ENCODE measurements at places on chromosomes 2 and 18. TPM values are rescaled to one million over a fixed set of nuclear protein-coding genes. Genes with fewer than 3 reads are reported as not detected.

DNA sequence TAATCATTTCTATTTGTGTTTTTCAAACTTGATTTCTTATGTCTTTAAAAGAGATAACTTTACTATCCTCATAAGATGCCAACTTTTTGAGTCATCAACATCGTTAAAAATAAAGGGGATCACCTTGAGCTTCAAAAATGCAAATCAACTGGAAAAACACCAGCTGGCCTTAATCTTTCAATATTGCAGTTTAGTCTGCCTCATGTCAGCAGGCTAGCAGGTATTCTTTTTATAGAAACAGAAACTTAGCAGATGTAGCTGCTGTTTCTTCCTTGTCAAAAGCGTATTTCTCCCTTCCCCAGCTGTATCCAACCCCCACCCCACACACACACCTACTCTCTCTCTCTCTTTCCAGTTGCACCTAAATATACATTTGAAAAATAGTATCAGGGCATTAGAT, 154.1 kb upstream of the ZNF804A start:
- no peaks in the 10 kb centered on the region for H3K36me3 ChIP-seq
- no peak overlapping the region for H3K27ac ChIP-seq
- no peak overlapping the region for H3K4me3 ChIP-seq
- H3K27me3 ChIP-seq = no peaks in the 10 kb centered on the region
- no peak for DNase-seq

DNA sequence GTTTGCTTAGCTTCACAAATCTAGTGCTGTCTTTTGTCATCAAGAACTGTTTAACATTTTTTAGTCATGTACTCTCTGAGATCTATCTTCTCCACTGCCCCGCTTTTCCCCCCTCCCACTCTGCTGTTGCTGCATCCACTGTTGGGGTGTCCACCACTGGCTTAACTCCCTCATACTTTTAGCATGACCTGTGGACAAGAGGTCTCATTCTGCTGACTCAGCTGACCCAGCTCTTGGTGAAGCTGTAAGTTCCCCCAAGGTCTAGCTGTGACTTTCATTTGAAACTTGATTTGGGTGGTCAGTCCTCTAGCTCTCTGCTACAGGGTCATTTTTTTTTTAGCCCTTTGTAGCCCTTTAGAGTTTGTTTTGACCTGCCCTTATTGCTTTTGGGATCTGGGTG, 427.2 kb downstream of the PLCL1 start:
- no peak overlapping the region for H3K27ac ChIP-seq
- no peaks in the 10 kb centered on the region for H3K4me1 ChIP-seq
- H3K36me3 ChIP-seq = no peaks in the 10 kb centered on the region
- no peak overlapping the region for H3K4me3 ChIP-seq
- H3K27me3 ChIP-seq = no peaks in the 10 kb centered on the region

DNA sequence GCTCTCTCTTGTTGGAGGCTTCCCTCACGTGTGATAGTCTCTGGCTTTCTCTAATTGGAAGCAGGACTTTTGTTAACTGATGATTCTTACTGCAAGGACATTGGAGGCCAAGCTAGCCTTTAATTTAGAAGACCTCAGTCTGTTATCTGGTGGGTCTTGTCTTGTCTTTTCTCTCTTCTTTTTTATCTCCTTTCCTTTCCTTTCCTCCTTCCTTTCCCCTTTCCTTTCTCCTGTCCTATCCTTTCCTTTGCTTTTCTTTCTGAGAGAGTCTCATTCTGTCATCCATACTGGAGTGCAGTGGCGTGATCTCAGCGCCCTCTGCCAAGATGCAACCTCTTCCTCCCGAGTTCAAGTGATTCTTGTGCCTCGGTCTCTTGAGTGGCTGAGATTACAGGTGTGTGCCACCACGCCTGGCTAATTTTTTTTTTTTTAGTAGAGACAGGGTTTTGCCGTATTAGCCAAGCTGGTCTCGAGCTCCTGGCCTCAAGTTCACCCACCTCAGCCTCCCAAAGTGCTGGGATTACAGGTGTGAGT, 18.1 kb downstream of the CCNYL1 start:
- H3K27me3 ChIP-seq = no peaks in the 10 kb centered on the region
- no peak for DNase-seq
- no peak overlapping the region for H3K27ac ChIP-seq
- peaks cover 3% of the 10 kb centered on the region for H3K36me3 ChIP-seq
- H3K4me1 ChIP-seq = no peaks in the 10 kb centered on the region

DNA sequence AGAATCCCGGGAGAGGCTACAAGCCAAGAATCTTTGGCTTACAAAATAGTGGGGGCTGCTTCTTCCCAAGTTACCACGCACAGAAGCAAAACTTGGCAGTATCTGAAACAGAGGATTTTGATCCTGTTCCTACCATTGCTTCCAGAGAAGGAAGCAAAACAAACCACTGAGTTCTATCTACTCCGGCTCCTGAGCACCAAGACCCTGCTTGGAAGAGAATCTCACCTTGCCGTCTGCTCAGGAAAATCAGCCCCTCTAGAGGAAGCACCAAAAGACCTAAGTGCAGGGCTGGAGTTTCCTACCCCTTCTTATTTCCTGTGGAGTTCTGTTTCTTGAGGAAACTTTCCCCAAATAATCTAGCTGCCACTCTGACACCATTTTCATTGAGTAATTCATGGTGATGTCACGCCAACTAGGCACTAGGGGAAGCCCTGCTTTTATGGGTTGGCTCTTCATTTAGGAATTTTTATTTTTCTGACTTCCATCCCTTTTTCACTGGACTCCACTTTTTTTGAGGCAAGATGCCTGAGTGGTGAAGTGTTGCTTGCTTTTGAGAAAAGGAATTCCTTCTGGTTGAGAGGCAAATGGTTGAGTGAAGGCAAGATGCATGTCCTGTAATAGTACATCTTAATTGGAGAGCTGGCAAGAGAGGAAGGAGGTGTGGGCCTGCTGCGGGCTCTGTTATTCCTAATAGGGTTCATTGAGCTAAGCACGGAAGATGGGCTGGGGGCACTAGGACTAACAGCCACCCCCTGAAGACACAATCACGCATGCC, 36.8 kb upstream of the EML4 start:
- H3K4me1 ChIP-seq = peaks cover 8% of the 10 kb centered on the region
- H3K27me3 ChIP-seq = no peaks in the 10 kb centered on the region
- H3K36me3 ChIP-seq = no peaks in the 10 kb centered on the region
- no peak overlapping the region for H3K4me3 ChIP-seq
- H3K27ac ChIP-seq = no peak overlapping the region

GRCh38 chr2:45009303-45009927, at the start of gene SIX2:
TSS of gene SIX2 (minus strand) at chr2:45009452. CDS start at chr2:45009110, 342 bp downstream.
- H3K4me3 ChIP-seq = peak within 1 kb of the TSS; percentile 64
- no peak within 1 kb of the TSS for H3K27ac ChIP-seq
- peaks cover 16% of the 10 kb centered on the region for H3K4me1 ChIP-seq

PCARE gene
- not detected for total RNA-seq

PROKR1 gene
- total RNA-seq = 3.9 TPM

GRCh38 chr18:68740966-68741365, 26.1 kb upstream of the TMX3 start:
- no peaks in the 10 kb centered on the region for H3K4me1 ChIP-seq
- DNase-seq = no peak
- no peaks in the 10 kb centered on the region for H3K27me3 ChIP-seq
- no peak overlapping the region for H3K4me3 ChIP-seq
- H3K36me3 ChIP-seq = no peaks in the 10 kb centered on the region

- no peaks in the 10 kb centered on the region for H3K36me3 ChIP-seq
- H3K27me3 ChIP-seq = no peaks in the 10 kb centered on the region
These were observed 441.7 kb downstream of the CBLN2 start for GRCh38 chr18:72102412-72102811.

GRCh38 chr18:34483198-34483597, 226.9 kb upstream of the DTNA start:
- DNase-seq = no peak
- H3K36me3 ChIP-seq = no peaks in the 10 kb centered on the region
- H3K27me3 ChIP-seq = no peaks in the 10 kb centered on the region
- peaks cover 1% of the 10 kb centered on the region for H3K4me1 ChIP-seq
- no peak overlapping the region for H3K27ac ChIP-seq
- H3K4me3 ChIP-seq = no peak overlapping the region

DNA sequence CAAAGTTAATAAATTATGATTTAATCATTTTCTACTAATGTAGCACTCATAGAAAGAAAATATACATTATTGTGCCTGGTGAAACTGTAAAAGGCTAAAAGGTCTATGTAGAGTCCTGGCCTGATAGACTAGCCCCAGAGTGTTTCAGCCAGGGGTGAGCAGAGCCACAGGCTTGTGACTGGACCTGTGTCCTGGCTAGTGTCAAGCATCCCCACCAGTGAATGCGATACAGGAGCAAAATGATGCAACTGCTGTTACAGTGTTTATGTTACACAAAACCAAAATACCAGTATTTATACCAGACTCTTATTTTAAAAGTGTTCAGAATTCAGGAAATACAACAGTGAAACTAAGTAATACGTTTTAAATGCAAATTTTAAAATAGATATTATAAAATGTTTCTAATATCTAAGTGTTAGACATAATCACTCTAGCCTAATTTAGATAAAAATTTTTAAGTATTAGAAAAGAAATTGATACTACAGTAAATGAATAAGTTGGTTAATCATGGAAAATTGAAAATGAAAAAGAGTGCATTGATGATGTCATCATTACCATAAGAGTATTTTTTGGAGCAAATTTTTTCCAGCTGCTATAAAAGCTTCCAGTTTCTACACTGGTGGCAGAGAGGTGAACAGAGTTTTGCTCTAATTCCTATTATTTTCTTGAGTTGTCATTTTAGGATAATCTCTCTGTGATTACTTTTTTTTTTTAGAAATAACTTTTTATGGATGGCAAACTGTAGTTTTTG, 6.2 kb upstream of the TSPYL6 start:
- no peak for DNase-seq
- no peaks in the 10 kb centered on the region for H3K27me3 ChIP-seq
- H3K4me1 ChIP-seq = no peaks in the 10 kb centered on the region
- no peak overlapping the region for H3K27ac ChIP-seq
- H3K36me3 ChIP-seq = no peaks in the 10 kb centered on the region

PNPT1 gene
- 43.2 TPM for total RNA-seq

DNA sequence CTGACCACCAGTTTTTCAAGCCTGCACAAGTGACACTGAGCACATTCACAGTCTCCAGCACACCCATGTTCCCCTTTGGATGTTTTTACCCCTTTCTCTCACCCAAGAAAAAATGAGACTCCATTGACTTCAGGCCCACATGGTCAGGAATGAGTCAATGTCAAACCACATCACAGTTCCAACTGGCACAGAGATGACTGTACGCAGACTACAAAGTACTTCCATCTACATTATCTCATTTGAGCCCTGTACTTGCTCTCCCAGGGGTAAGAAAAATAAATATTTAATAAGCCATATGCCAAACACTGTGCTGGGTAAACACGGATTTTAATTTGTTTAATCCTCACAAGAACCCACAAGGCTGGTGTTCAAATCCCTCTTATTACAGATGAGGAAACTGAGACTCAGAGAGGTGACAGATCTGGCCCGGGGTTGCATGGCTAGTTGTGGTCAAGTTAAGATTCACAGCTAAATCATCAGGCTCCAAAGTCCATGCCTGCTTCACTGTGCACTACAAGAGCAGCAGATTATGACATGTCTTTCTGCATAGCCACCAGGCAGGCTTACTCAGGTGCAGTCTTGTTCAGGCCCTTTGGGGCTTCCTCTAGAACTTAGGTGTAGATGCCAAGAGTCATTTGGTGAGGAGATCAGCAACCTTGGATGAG, 106.1 kb downstream of the TXNL1 start:
- no peaks in the 10 kb centered on the region for H3K27me3 ChIP-seq
- no peak overlapping the region for H3K4me3 ChIP-seq
- DNase-seq = no peak
- no peak overlapping the region for H3K27ac ChIP-seq

DNA sequence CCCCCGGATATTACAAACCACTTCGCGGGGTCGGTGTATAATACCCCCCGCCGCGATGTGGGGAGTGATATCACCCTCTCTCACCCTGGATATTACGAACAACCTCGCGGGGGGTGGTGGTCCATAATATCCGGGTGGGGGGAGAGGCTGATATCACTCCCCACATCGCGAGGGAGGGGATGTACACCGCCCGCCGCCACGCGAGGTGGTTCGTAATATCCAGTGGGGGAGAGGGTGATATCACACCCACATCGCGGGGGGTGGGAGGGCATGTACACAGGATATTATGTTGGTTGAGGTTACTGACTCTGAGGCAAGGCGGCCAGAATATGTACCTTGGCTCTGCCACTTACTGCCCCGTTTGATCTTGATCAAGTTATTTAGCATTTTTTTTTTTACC, 14.8 kb upstream of the CWC22 start:
- H3K4me1 ChIP-seq = no peaks in the 10 kb centered on the region
- no peak overlapping the region for H3K4me3 ChIP-seq
- no peaks in the 10 kb centered on the region for H3K36me3 ChIP-seq
- H3K27ac ChIP-seq = no peak overlapping the region
- DNase-seq = no peak

GRCh38 chr2:774436-774835, 97.2 kb upstream of the TMEM18 start:
- peaks cover 16% of the 10 kb centered on the region for H3K4me1 ChIP-seq
- no peaks in the 10 kb centered on the region for H3K36me3 ChIP-seq
- DNase-seq = peak; percentile 61
- H3K27me3 ChIP-seq = no peaks in the 10 kb centered on the region
- no peak overlapping the region for H3K27ac ChIP-seq
- H3K4me3 ChIP-seq = no peak overlapping the region

DNA sequence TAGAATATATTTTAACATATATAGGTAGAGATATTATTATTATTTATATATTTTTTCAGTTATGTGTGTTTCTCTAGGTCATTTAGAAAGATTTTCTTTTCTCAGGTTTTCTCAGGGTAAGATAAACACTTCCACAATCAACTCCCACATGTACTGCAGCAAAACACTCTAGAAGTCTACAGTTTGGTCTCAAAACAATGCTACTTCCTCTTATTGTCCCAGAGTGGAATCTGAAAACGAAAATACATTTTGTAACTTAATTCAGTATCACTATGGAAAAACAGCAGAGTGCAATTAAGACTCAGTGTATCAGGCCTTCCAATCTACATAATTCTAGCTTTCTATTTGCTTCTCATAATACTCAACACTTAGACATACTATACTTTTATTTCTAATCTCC, 190.1 kb upstream of the SLC35G4 start:
- H3K4me1 ChIP-seq = no peaks in the 10 kb centered on the region
- H3K36me3 ChIP-seq = no peaks in the 10 kb centered on the region
- no peaks in the 10 kb centered on the region for H3K27me3 ChIP-seq
- H3K4me3 ChIP-seq = no peak overlapping the region
- DNase-seq = no peak

TET3 gene
- 21.1 TPM for total RNA-seq

DNA sequence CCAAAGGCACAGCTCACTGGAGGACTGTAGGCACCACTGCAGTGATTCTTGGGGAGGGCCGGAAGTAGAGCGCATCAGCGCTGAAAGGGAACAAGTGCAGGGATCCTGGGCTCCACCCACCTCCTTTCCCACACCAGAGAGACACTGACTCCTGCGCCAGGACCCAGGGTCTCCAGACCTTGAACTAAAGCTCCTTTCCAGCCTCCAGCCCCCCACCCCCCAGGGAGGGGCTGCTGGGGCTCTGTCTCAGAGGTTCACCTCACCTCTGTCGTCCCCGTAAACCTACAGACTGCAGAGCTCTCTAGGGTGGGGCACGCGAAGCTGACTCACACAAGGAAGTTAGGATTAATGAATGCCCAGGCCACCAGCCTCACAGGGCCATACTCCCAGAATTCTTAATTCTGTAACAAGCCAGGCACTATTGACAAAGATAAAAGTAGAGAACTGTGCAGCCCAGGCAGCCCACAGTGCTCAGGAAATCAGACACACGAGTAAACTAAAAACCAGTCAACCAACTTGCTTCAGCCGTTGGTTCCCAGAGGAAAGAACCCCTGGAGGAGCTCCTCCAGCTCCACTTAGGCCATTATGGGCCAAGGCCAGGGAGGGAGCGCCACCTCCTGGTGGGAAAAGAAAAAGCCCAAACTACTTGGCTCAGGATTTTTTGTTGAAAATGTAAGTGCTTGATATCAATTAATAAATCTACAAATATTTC, 45.1 kb upstream of the ACAA2 start:
- no peak overlapping the region for H3K4me3 ChIP-seq
- H3K4me1 ChIP-seq = peaks cover 5% of the 10 kb centered on the region
- no peak overlapping the region for H3K27ac ChIP-seq
- DNase-seq = peak; percentile 90
- H3K27me3 ChIP-seq = no peaks in the 10 kb centered on the region
- H3K36me3 ChIP-seq = no peaks in the 10 kb centered on the region
